Bronchus fibroblast of lung (primary cell): ENCODE measurements at places on chromosomes 11 and 22. TPM values are rescaled to one million over a fixed set of nuclear protein-coding genes. Genes with fewer than 3 reads are reported as not detected.

The KIF18A gene
- total RNA-seq, result 18.0 and 20.7 TPM in 2 replicates

The GSTT2B gene
- total RNA-seq, result 28.9 and 31.1 TPM in 2 replicates

The CFL1 gene
- total RNA-seq, result 2,022 and 2,183 TPM in 2 replicates

The GPR83 gene
- under 0.01 TPM in 1 of 2 replicates, not detected in the other for total RNA-seq

The SGSM1 gene
- not detected in 2 replicates for total RNA-seq

The EIF4ENIF1 gene
- 6.2 and 8.4 TPM in 2 replicates for total RNA-seq
